ENCODE measurements at places on chromosomes 16 and 17.

- DNase-seq = no peak
Observed at GRCh38 chr16:19348578-19349315, 63.2 kb downstream of the CLEC19A start.

- no peak for DNase-seq
Observed at GRCh38 chr16:85353839-85354685, 241.8 kb upstream of the CIBAR2 start.

- DNase-seq = peak; percentile 75
Observed at GRCh38 chr17:49694847-49695697, 12.7 kb downstream of the SLC35B1 start.

GRCh38 chr17:68497885-68498319, 14.3 kb upstream of the PRKAR1A start:
- no peak for DNase-seq

GRCh38 chr17:61261001-61261637, 138.5 kb upstream of the TBX2 start:
- DNase-seq = no peak

DNA sequence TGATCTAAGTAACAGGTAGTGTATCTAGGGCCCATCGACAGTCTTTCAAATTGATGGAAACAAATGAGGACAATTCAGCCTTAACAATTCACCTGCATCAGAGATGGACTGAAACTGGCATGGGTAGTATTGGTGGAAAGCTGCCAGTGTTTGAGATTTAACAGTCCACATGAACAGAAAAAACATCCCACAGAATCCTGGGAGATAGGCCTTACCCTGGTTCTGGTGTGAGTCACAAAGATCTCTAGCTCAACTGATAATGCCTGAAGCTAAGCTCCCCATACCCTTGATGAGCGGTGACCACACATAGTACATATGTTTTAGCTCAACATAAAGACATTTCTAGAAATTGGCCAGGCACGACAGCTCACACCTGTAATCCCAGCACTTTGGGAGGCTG, 21.9 kb downstream of the CRK start:
- no peak for DNase-seq

GRCh38 chr16:55488306-55488705, 9.3 kb downstream of the MMP2 start:
- no peak for DNase-seq

DNA sequence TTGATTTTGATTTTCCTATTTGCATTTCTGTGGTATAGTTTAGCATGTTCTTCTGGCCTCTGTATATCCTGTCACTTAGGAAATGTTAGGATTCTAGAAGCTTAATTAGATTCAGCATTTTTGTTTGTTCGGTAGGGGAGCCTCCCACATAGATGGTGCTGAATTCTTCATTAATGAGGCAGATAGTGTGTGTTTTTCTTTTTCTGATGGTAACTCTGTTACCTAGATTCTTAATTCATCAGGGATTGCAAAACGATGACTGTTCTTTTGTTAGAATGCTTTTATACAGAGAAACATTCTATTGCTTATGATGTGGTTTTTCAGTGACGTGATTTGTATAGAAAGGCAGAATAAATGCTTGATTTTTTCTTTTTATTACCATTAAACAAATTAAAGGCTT, 19.0 kb downstream of the BANP start:
- DNase-seq = no peak

- DNase-seq = no peak
Observed at GRCh38 chr17:70772761-70773160, 603.4 kb downstream of the KCNJ2 start.

DNA sequence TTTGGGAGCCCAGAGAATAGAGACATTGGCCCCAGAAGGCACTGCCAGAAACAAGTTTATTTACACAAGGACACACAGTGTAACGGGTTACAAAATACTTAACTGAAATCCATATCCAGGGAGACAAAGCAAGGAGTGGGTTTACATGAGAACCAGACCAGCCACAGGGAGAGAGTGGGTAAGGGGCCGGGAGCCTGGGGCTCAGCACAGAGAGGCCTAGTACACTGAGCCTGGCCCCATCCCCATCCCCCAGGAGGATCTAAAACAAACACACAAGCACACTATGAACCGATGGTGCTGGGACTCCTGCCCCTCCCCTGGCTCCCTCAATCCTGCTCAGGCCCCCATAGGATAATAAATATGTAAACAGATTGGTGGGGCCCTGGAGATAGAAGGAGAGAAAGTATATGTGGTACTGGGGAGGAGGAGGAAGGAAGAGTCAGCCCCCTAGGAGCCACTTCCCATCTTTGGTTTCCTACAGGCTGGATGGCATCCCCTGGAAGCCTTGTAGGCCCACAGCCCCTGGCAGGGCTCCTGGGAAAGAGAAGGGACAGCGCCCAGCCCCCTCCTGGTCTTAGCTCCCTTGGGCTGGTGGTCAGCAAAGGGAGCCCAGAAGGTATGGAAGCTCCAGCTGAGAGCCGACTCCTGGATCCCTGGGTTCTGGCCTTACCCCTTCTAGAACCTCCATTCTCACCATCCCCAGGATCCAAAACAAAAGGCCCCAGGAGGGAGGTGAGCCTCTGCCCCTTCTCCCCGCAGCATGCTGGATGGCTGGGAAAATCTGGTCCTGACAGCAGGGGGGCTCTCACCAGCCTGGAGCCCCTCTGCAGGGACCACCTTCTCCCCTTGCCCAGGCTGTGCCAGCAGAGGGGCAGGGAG, 6.4 kb downstream of the G6PC3 start:
- DNase-seq = no peak

DNA sequence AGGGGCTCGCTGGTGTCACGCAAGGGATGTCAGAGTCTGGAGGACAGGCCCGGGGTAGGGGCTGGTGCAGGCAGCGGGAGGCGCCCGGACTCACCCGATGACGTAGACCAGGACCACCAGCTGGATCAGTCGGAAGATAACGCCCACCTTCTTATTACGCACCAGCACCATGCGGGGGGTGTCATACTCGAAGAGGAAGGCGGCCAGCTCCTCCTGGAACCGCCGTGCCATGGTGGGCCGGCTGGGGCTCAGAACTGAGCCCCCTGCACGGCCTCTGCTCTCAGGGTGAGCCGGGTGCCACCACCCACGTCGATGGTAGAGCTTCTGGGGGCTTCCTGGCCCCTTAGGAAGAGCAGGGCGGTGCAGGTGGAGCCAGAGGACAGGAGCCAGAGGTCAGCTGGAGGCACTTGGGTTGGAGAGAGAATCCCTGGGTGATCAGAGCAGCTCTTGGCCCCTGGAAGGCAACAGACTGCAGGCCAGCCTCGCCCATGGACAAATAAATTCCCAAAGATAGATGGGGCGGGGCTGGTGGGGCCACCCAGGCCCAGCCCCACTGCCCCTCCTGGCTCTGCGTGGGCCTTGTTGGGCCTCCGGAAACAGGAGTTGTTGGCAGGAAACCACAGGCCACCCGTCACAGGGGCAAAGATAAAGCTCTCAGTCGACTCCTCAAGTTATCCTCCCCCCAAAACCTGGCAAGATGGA, at the start of gene P2RX1:
Gene P2RX1, minus strand, starts transcription at position 471 of the 702 bp plus-strand sequence. Its CDS starts 240 bp downstream, at position 231.
- peak; percentile 22 for DNase-seq

DNA sequence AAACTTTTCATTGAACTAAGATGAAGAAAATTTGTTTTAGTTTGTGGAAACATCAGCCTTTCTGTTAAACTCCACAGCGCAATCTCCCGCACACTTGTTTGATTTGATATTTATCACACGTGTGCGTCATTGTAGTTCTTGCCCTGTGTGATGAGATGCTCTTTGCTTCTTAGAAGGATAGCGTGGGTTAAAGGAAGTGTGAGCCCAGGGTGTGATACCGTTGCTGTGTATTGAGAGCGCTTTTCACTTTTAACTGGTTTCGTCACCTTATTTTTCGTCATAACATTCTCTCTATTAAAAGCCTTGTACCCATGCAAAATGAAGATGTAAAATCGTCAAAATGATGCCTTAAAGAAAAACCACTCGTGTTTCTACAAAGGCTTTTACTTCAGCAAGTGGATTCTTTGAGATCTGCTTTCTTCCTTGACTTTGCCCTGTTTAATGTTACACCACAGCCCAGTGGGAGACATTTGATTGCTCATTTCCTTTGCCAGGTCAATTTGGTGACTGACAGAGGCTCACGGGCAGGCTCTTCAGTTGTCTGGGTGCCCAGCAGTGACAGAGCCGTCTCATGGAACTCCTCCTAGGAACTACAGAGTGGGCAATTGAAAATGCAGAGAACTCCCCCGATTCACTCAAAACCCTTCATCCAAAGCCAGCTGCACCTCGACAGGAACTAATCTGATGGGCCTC, 61.1 kb downstream of the RPA1 start:
- no peak for DNase-seq

- DNase-seq = no peak
Observed at GRCh38 chr17:78351449-78352006, 8.3 kb downstream of the SOCS3 start.

GRCh38 chr17:27247071-27247957, 46.6 kb upstream of the WSB1 start:
- DNase-seq = no peak

GRCh38 chr16:87723226-87723623, 42.6 kb downstream of the KLHDC4 start:
- no peak for DNase-seq

GRCh38 chr16:1378087-1378803, 26.5 kb downstream of the GNPTG start:
- no peak for DNase-seq
